ENCODE measurements at places on chromosomes 6 and 20.

DNA sequence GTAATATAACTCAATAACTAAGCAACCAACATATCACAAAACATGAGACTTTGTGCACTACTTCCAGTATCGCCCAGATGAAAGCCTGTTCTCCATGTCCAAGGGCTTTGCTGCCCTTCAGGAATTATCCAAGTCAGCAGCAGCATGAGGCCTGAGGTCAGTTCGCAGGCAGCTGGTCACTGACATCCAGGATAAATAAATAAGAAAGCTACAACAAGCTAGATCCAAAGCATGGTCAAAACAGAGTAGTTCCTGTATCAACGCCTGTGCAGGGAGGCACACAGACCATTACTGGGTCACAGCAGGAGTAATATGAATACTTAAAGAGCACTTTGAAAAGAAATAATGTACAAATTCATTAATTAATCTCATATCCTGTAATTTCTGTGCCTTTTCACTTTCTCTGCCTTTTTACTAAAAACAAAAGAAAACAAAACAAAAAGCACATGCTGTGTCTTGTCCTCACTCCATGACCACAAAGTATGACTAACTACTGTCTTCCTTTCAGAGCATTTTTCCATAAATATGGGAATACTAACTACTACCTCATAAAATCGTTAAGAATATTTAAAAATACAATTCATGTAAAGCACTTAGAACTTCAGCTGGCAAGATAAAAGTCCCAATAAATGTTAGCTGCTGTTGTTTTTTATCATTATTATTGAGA lies 374.9 kb upstream of the IRAK1BP1 start:
- DNase-seq: no peak

- DNase-seq: peak; percentile 18
Measured at GRCh38 chr6:13614126-13614925, 809 bp upstream of the NOL7 start.

DNA sequence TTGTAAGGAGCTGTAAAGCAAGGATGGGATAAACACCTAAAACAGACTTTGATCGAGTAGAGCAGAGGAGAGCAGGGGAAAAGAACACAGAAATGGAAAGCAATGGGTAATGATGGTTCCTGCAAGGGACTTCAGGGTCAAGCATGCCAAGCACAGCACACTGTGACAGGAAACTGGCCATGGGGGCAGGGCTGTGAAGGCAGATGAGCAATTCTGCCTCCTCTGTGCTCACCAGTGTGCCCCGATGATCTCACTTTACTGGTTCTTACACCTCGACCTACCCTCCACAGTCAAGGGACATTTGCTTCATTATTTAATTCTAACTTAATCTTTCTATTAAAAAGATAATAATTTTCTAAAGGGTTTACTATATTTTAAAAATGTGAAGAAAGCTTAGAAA lies 21.6 kb upstream of the MYB start:
- no peak for DNase-seq

DNA sequence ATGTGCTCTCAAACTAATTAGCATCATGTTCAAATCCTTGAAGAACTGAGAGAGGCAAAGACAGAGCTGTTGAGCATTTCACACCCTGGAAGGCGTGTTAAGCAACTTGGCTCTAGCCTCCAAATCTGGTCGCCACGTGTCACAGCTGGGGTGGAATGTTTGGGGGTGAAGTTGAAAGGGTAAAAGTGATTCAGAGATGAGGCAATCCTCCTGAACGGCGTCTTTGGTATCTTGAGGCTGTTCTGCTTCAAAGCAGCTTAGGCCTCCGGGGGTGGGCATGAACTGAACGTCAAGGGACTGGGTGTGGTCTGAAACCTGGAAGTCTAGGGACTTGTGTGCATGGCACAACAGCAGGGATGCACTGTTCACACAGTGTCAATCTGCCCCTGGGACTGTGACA lies 62.3 kb downstream of the TRAM2 start:
- DNase-seq: no peak

- no peak for DNase-seq
Measured at GRCh38 chr6:129696843-129697242, 13.1 kb downstream of the ARHGAP18 start.
